Activated CD4-positive, CD25-positive, alpha-beta regulatory T cell treated with anti-CD3 and anti-CD28 coated beads, Interleukin-2, amount 50 U/mL, for 24 hours (primary cell): ENCODE measurements at places on chromosomes 2 and 18.

DNA sequence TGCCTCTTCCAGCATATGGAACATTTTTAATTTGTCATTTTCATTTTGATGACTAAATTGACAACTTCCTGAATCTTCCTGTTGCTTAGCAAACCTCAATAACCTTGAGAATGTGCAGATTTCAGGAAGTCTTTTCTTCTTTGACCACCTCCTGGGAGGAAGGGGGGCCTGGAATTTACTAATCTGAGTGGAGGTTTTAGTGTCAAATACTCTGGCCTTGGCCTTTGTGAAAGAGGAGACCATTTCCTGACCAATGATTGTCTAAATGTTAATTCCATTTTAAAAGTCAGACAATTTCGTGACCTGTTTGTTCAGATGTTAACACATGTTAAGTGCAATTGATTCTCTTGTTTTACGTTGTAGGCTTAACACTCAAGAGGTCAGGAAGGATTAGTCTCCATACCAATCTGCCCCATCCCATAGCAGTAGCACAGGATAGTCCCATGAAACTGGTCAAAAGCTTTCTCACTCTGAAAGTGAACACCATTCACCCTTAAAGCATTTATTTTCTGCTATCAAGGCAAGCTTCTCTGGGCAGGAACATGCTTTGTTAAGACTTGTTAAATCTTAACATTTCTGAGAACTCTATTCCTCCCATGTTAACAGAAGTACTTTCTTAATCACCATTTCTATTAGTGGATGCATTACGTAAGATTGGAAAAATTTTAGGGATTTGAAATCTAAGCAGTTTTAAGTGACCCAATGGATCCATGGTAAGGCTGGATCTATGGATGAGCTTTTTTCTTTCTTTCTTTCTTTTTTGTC, 219.6 kb downstream of the RND3 start:
- ATAC-seq, result no peak

DNA sequence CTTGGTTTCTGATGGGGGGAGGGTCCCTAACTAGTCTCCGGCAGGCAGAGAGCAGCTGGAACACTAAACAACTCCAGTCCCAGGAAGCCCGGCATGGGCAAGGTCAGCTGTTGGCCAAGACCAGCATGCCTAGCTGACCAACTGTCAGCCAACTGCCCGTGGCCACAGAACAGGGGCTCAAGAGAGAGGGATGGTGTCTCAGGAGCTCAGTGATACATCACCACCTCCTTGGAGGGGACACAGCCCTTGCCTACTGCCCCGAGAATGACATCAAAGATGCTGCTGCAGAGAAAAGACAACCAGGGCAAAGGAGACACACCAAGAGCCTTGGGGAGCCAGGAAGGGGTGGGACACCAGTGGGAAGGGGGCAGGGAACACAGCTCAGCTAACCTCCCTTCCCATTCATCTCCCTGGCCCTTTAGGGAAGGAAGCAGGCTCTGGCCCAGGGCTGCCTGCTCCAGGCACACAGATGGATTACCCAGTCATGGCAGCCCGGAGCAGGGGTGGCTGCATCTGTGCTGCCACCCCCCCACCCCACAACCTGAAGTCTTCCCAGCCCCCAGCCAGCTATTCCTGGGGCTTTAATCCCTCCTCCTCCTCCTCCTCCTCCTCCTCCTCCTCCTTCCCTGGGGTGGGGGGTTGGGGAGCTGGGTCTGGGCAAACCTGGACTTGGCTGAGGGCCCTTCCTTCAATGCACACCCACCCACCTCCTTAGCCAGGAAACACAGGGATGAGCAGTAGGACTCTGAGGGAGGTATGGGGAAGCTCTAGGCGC, 1.9 kb downstream of the BIN1 start:
- ATAC-seq, result no peak

GRCh38 chr18:69022426-69022825, 224.5 kb downstream of the CCDC102B start:
- ATAC-seq, result no peak

DNA sequence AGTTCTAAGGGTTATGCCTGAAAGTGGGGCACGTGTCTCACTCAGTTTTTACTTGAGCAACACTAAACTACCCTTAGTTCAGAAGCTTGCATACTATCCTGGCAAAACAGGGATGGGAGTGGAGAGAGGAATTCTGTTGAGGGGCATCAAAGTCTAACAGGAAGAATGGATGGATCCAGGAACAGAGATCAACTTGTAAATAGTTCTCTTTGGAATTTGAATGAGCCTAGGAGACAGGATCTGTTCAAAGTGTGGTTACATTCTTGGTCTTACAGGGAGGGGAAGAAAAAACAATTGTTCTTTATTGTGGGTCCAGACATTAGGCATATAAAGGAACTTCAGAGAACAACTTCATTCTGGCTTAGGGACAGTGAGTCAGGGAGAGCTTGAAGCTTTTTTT, 560.2 kb downstream of the CNTNAP5 start:
- ATAC-seq, result no peak

DNA sequence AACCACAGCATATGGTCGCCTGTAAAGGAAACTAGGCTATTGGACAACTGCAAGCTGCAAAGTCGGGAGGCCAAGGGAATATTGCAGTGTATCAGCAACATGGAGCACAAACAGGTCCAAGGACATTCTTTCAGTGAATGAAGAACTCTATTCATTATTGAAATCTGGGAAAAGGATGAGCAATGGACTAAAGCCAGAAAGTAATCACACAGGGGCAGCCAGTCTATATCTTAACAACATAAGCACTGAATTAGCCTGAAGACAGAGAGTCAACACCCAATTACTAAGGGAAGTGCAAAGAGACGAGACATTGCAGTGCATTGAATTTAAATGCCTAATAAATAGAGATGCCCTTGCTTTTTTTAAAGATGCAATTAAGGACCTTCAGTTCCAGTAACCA, 615.5 kb upstream of the SETBP1 start:
- no peak for ATAC-seq

- ATAC-seq, result no peak
These were observed 950.6 kb downstream of the DCDC2C start for GRCh38 chr2:4653991-4654390.

GRCh38 chr2:72096181-72096580, 51.5 kb downstream of the CYP26B1 start:
- ATAC-seq, result no peak

DNA sequence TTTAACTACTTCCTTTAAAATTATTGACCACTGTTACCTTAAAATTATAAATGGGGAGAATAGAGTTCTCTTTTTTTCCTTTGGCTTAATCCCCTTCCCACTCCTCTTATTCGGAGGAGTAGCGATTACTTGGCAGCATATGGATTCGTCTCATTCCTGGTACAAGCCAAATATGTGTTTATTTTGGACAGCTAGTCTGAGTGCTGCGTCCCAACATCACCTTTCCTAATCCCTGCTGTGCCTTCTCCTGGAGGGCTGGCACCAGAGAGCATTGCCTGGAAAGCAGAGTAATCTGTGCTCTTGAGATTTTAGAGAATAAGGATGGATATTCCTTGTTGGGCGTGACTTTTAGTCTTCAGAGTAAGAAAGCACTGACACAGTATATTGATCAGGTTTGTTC, 185.6 kb downstream of the AGAP1 start:
- no peak for ATAC-seq

GRCh38 chr18:67215686-67216085, 300.8 kb downstream of the DSEL start:
- no peak for ATAC-seq

GRCh38 chr2:31324016-31324633, 90.2 kb downstream of the EHD3 start:
- ATAC-seq, result peak; percentile 87

GRCh38 chr2:106704798-106705197, 181.2 kb downstream of the ST6GAL2 start:
- no peak for ATAC-seq

DNA sequence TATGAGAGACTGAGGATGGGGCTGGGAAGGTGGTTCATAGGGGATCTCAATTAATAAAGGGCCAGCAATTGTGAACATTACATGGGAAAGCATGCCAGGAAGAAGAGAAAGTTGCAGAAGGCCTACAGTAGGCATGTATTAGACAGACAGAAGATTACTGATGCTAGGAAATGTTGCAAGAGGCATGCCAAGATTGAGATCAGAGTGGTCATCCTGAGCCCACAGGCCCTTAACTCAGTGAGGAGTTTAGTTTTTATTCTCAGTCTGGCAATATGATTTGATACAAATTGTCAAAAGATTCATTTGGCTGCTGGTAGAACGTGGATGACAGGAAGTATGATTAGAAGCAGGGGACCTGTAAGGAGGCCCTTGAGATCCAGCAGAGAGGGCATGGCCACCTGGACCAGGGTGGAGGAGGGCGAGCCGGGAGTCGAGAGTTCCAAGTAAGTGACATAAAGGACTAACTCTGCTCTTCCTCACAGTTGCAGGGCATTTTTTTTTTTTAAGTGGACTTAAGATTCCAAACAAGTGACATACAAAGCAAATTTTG, 54.9 kb downstream of the EPHA4 start:
- ATAC-seq, result no peak

DNA sequence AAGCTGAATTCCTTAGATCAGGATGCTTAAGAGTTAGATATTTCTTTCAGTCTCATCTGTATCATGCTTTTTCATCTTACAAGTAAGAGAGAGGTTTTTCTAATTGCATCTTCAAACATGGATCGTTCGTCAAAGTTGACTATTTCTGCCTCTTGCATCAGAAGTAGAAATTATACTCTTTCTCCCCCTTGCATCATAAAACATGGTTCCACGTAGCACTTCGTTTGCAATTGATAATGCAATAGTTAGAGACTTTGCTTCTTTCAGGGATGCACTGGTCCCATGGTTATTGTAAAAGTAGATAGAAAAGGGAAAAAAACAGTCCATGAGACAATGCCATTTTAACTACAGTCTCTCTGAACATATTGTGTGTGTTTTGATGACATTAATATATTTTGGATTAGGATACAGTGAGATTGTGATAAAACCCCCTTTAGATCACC, 75.1 kb upstream of the PARD3B start:
- no peak for ATAC-seq

DNA sequence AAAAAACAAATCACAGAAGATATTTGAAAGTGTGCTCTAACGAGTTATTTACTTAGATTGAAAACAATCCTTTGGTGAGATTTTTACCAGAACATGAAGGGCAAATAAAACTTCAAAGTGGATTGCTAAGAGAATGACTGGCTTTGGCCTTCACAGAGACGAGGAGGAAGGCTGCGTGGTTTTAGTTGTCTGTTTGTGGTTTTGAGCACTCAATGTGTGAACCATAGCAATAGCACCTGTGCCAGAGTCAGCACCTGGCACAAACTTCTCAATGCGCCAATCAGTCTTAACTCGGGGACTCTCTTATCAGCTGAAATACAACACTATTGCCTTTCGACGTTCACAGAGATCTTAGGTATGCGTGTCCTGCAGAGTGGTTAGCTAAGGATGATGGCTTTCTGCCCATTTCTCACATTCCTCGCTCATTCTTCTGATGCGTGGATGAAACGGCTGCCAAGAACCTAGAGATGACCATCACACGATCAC, 70.0 kb downstream of the MBP start:
- peak; percentile 71 for ATAC-seq

GRCh38 chr2:71926876-71927756, 220.5 kb downstream of the CYP26B1 start:
- ATAC-seq, result no peak

- no peak for ATAC-seq
These were observed 24.9 kb downstream of the CCBE1 start for GRCh38 chr18:59672235-59672711.

GRCh38 chr2:70822843-70823242, 2.4 kb upstream of the CLEC4F start:
- ATAC-seq, result no peak

- ATAC-seq, result no peak
These were observed 90.3 kb downstream of the LRP2 start for GRCh38 chr2:169272010-169272409.

GRCh38 chr18:70520867-70521266, 232.0 kb downstream of the SOCS6 start:
- no peak for ATAC-seq

DNA sequence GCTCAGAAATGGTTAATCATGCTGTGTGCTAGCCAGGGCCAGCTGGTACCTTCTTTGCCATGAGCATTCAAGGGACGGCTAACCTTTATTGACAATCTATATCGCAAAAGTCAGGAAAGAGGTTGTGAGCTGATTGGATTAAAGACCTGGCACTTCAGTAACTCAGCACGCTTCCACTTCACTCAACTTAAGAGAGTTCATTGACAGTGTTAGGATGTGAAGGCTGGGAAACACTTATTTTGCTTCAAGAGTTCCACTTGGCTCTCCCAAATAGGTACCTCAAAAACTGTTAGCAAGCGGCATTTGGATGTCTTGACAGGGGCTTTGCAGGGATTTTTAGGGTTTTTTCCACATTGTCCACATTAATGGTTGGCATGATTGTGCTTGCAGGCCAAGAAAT, 25.1 kb upstream of the TXNDC2 start:
- no peak for ATAC-seq

DNA sequence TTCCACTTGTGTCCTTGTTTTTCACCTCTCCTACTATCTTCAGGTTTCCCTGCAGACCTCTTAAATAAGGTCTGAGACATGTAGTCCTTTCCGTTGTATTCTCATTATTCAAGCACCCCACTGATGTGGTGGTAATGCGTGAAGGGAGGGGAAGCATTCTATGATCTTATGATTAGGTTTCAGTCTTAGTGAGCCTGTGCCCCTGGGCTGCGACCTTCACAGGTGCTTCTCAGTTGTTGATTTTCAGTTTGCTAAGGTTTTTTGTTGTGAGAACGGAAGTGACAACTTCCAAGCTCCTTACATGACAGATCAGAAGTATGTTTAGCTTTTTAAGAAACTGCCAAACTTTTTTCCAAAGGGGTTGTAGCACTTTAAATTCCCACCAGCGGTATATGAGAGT, 41.3 kb downstream of the VPS54 start:
- peak; percentile 98 for ATAC-seq

DNA sequence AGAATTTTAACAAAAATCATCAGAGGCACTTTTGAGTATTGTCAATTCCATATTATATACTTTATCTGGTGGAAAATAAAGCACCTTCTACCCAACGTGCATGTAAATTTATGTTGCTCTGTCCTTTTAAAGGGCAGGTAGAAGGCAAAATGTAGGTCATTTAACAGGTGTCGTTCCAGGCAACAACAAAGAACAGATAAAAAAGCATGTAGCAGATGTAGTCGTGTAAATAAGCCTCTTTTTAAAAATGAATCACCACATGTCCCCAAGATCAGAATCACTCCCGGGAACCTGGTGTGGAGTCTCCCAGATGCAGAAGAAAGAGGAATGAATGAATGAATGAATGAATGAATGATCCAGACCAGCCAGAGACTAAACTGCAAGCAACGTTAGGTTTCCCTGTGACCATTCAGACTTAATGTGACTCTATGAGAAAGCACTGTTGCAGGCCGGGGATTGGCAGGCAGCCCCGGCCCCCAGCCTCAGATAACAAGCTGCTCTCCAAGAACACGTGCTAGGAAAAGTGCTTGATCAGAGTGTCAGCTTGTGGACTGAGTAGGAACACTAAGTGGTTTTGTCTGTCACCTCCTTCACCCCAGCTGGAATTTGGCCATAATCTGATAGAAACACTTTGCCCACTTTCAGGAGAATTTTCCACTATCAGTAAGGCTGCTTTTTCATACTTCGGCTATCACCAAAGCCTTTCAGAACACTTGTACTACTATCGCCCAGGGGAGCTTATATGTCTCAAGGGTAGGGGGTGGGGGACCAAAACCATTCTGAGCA, 100.6 kb downstream of the CDK15 start:
- ATAC-seq, result no peak
